ENCODE measurements at places on chromosomes 11 and 22.

DNA sequence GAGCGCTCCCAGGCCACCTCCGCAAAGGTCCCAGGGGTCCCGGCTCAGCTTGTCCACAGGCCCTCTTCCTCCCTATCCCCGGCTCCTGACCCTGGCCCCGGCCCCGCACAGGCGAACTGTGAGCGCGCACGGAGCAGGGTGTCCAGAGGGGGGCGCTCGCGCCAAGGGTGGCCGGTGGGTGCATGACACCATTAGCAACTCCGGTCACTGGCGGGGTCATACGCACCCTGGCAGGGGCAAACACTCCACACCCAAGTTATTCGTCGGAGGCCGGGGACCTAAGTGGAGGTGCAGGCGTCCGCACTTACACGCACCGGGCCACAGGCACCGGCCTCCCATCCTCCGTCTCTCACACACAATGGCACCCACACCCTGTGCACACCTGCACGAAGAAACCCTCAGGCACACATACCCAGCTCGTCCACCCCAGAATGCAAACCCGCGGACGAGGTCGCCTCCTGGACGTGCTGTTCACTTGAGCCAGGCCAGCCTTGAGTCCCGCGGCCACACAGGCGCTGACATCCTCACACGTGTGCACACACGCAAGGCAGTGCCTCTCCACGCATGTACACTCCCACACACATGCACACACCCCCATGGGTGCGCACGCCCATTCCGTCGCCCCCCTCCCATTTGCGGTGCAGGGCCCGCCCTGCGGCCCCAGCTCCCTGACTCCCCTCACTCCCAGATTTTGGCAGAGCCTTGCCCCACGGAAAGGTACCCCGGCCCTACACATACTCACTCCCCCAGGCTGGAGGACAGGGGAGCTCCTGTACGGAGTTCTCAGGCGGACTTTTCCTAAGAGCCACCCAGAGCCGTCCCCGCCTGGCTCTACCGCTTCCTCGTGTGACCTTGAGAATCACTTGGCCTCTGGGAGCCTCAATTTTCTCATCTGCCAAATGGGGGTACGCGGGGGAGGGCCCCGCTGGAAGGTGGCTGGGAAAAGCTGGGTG is at the start of gene RASGRP2:
Gene RASGRP2, minus strand, starts transcription at position 552 of the 953 bp plus-strand sequence. CDS start 1,276 bp downstream, outside the sequence.
- no peak for DNase-seq

DNA sequence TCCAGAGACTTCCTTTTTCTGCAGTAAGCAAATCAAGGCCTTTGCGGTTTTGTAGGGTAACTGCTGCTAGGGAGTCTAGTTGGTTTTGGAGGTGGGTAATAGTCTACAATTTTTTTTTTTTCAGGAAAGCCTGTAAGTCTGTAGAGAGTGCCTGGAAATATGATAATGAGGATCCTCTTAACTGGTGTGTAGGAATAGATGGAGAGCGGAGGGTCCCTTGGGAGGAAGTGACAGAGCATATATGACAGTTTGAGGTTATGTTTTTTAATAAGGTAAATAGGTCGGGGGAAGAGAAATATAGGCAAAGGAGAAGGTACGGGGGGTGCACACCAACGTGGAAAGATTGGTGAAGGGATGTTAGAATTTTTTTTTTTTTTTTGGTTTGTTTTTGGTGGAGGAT is 25.9 kb downstream of the ZNF195 start:
- DNase-seq: no peak

DNA sequence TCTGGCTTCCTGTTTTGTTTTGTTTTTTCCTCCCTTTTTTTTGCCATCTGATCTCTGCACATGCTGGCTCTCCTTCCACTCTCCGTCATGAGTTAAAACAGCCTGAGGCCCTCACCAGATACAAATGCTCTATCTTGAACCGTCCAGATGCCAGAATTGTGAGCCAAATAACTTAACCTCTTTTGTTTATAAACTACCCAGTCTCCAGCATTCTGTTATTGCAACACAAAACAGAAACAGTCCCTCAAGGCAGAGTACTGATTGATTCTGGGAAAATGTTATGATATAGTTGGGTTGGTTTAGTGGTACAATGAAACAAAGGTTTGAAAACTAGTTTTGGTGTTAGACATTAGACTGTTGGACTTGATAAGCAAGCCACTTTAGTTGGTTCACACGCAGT is 1390.0 kb upstream of the RAG2 start:
- DNase-seq: no peak

DNA sequence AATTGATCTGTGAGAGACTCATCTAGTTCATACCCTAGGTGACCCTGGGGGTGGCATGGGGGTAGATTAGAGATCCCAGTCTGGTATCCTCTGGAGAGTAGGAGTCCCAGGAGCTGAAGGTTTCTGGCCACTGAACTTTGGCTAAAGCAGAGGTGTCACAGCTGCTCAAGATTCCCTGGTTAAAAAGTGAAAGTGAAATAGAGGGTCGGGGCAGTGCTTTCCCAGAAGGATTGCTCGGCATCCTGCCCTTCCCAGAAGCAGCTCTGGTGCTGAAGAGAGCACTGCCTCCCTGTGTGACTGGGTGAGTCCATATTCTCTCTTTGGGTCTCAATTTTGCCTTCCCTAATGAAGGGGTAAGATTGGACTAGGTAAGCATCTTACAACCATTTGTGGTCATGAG is 653 bp downstream of the IL18BP start:
- DNase-seq: no peak

- no peak for DNase-seq
Measured at GRCh38 chr11:85946221-85946620, 91.0 kb downstream of the CCDC83 start.

DNA sequence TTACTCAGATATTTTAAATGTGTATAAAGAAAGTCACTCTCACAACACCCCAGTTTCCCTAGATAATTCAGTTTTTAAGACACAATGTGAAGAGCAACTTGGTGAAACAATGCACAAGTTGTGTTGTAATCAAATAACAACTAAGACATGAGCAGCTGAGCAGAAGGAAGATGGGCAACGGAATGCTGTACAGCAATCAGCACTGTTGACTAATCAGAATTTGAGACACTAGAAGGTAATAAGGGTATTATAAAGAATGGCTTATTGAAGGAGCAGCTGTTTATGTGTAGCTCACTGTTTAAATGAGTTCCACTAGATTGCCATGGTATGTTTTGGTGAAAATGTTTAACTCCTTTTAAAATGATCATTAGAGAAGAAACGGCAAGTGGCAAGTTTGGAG is 60.1 kb downstream of the SOX6 start:
- no peak for DNase-seq

- DNase-seq: peak; percentile 45
Measured at GRCh38 chr11:75667255-75667830, 1.5 kb downstream of the MAP6 start.

DNA sequence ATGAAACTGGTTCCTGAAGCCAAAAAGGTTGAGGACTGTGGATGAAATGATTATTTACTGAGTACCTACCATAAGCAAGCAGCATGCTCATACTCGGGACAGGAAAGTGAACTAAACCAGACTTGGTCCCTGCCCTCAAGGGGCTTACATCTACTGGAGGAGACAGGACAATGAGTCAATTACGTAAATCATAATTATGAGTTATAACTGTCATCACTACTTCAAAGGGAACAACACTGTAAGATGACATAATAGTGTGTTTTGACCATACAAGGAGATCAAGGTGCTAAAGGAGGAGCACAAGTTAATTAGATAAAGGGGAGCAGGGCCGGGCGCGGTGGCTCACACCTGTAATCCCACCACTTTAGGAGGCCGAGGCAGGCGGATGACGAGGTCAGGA is 2.5 kb downstream of the FAM227A start:
- DNase-seq: no peak
